ENCODE measurements at places on chromosomes 7 and 10.

- no peak for DNase-seq
These were observed 314.1 kb downstream of the WDR11 start for GRCh38 chr10:121165276-121165675.

DNA sequence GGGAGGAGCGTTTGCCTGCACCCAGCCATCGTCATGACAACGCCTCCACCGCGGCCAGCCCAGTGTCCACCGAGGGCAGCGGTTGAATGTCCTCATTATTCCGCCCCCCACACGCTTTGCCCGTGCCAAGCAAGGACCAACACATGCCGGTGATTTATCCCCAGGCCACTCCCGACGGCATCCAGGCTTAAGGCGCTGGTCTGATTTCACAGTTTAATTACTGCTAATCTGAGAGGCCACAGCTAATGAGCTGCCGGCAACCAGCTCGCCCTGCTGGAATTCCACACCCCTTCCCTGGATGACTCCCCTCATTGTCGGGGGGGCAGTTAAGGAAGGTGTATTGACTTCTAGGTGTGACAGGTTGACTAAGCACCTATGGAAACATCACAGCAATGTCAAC is 432.3 kb downstream of the DNAJB6 start:
- DNase-seq: no peak

DNA sequence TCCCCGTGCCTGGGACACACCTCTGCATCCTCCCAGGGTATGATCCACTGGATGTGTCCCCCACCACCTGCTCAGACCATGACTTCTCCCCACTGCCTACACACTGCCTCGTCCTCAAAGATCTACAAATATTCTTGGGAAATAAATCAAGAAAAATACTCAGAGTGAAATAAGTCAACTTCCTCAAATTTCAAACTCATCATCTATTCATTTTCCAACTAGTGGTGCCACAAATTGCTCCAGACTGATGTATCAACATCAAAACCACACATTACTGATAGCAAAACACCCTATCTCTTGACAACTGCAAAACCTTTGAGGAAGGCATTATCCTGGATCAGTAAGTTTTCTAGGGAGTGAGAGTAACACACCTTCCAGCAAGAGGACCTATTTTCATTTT is 87.7 kb downstream of the GRB10 start:
- no peak for DNase-seq

DNA sequence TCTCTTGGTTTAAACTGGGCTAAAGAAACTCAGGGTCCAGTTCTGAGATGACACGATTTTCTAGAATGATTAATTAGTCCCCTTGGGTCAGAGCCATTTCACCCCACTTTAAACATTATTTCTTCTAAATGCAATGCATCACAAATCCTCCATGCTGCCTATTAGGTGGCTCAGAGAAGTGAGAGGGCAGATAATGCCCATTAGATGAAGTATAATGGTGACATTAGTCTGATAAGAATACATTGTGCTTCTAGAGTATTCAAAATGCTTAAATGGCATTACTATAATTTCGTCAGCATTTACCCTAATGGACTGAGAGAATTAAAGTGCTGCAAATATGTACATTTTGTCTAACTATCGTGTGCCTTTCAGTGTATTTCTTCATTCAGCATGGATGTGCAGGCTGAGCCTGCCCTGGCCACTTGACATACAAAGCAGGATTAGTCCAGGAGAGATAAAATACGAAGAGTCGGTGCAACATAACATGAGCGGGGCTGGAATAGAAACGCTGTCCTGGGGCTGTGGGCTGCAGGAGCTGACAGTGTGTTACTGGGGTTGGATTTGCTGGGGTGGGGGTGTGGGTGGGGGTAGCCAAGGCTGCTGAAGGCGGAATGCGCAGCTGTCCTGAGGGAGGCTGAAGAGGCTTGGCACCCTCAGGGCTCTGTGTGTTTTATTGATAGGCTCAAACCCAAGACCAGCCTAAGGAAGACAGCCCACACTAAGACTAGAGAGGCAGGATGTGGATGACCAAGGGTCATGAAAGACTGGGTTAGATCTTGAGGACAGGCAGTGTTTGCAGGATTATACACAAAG is 52.8 kb upstream of the KLF6 start:
- no peak for DNase-seq

DNA sequence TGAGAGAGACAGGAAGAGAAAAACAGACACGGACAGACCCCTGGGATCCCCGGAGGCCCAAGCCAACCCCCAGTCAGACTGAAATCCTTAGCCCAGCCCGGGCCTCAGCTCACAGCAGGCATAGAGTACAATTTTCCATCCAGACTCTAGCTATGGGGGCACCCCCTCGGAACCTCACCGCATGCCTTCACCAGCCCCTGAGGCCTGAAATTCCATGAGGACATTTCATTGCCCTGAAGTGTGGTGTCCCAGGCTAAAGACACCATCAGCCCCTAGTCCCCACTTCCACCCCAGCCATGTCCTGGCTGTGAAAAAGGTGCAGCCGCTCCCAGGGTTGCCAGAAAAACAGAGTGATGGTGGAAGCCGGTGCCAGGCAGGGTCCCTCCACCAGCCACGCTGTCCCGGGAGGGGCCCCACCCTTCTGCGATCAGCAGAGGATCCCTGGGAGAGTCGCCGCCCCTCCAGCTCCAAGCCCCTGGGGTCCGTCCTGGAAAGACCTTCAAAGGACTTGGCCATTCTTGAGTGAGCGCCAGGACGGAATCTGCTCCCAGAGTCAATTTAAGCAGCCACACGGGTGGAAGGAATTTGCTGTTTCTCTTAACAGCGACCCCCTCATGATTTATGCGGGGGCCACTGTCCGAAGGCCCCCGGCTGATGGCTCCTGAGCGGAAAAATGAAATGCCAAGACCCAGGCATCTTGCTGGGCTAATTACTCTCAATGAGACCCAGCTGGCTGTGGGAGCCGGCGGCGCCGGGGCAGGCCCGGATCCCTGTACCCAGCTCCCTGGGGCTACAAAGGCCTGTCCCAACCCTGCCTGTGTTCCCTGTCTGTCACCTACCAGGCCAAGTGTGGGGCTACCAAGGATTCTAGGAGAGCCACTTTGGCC is 23.2 kb downstream of the MYL10 start:
- DNase-seq: no peak

- DNase-seq: no peak
These were observed 40.5 kb upstream of the RNF148 start for GRCh38 chr7:122743211-122743610.

GRCh38 chr7:46508583-46508982 is 587.5 kb upstream of the IGFBP3 start:
- no peak for DNase-seq

GRCh38 chr7:41323806-41324205 is 379.1 kb downstream of the INHBA start:
- DNase-seq: no peak

GRCh38 chr7:110564246-110564645 is 526.7 kb upstream of the LRRN3 start:
- no peak for DNase-seq

- no peak for DNase-seq
These were observed 60.8 kb downstream of the PHTF2 start for GRCh38 chr7:77859343-77859742.

DNA sequence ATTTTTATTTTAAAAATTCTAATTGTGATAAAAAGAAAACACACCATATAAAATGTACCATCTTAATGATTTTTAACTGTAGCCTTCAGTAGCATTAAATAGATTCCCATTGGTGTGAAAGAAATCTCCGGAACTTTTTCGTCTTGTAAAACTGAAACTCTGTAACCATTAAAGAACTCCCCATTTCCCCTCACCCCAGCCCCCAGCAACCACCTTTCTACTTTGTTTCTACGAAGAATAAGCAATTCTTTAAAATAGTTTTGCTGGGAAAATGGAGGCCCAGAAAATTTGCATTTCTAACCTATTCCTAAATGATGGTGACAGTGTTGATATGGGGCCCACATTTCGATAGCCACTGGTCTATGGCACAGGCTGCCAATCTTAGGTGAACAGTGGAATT is 305.4 kb upstream of the PFKP start:
- no peak for DNase-seq

DNA sequence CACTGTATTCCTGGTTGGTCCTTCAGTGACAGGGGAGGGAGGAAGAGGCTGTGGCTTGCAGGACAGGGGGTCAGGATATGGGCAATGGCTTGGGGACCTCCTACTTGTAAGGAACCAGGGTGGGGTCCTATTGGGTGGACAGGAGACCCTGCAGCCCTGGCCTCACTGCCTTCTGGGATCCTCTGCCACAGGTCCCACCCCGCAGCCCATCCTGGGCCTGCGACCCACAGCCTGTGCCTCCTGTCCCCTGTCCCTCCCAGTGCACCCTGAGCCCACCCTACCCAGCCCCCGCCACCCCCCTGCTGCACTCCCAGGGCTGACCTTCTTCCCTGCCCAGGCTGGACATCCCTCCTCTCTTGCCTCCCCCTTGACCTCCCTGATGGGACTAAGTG is 58.7 kb upstream of the MYL10 start:
- DNase-seq: no peak

- DNase-seq: no peak
These were observed 11.1 kb upstream of the IL15RA start for GRCh38 chr10:5988336-5988920.

- no peak for DNase-seq
These were observed 96.8 kb downstream of the TCERG1L start for GRCh38 chr10:131214521-131215244.

GRCh38 chr7:51300762-51301674 is 15.6 kb downstream of the COBL start:
- no peak for DNase-seq

- no peak for DNase-seq
These were observed 184.2 kb downstream of the EMX2 start for GRCh38 chr10:117726596-117727295.

- DNase-seq: no peak
These were observed 38.1 kb downstream of the RASGEF1A start for GRCh38 chr10:43228783-43229207.

GRCh38 chr10:93459466-93459865 is 22.7 kb downstream of the MYOF start:
- no peak for DNase-seq

DNA sequence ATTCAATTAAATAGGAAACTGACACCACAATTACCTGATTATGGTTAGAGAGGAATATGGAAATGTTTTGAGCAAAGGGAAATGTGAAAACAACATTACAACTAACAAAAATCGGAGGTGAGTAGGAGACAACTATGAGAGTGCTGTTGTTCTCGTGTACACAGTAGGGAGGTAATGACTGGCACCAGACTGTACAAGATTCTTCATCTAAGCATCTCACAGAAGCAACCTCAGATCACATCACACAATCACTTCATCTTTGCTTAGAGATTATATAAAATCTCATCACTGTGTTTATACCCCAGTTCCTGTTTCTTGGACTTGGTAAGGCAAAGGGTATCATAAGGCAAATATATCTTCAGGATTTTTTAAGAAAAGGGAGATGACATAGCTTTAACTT is 14.9 kb downstream of the ABLIM1 start:
- no peak for DNase-seq

- DNase-seq: no peak
These were observed 30.7 kb downstream of the ERCC6 start for GRCh38 chr10:49508249-49508648.

- no peak for DNase-seq
These were observed 22.7 kb downstream of the LSMEM1 start for GRCh38 chr7:112503361-112503972.

GRCh38 chr7:99255463-99255862 is 17.2 kb upstream of the MYH16 start:
- DNase-seq: no peak

- no peak for DNase-seq
These were observed 80.9 kb downstream of the DIP2C start for GRCh38 chr10:608331-609261.

DNA sequence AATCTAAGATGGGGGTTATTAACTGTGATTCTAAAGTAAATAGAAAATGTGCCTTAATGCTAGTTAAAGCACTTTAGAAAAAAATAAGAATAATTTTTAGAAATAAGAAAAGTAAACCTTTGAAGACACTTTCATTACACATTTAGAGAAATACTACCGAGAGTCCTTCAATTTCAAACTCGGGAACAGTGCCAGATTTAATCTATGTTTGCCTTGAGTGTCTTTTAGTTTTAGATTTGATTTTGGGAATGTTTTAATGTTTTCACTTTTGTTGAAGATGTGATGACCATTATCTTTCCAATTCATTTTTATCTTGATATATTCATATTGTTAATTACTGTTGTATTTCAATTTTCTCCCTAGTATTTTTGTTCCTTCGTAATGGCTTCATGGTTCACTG is 592.7 kb upstream of the MGMT start:
- no peak for DNase-seq

DNA sequence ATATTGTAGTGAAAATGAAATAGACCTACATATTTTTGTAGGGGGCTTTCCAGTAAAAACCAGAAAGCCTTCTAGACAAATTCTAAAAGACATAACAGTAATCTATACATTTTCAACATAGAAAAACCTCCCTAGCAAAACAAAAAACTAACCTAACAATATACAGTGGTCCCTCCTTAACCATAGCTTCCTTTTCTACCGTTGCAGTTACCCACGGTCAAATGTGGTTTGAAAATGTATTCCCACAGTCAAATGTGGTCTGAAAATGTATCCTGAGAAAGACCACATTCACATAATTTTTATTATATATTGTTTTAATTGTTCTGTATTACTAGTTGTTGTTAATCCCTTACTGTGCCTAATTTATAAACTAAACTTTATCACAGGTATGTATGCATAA is 6.4 kb downstream of the PSAP start:
- no peak for DNase-seq

- DNase-seq: peak; percentile 28
These were observed 1.6 kb downstream of the HOXA3 start for GRCh38 chr7:27150568-27151340.

All from activated CD4-positive, CD25-positive, alpha-beta regulatory T cell (primary cell).